Aorta (tissue), 5 donors: ENCODE measurements at places on chromosomes 3 and 15. TPM values are rescaled to one million over a fixed set of nuclear protein-coding genes. Genes with fewer than 3 reads are reported as not detected.

GOLGA6A gene
- not detected for total RNA-seq

EOMES gene
- 0.36 TPM for total RNA-seq

PLIN1 gene
- 3.0 TPM for total RNA-seq

DISP2 gene
- 0.49 TPM for total RNA-seq

AMT gene
- 3.6 TPM for total RNA-seq

FBXW12 gene
- total RNA-seq, result not detected

GP5 gene
- total RNA-seq, result 0.33 TPM

CCDC191 gene
- 8.6 TPM for total RNA-seq

FOXB1 gene
- not detected for total RNA-seq

GPR62 gene
- not detected for total RNA-seq

REC114 gene
- not detected for total RNA-seq

CSTA gene
- total RNA-seq, result 3.6 TPM

SPINK8 gene
- total RNA-seq, result not detected

ADCY5 gene
- total RNA-seq, result 65.5 TPM

PROK2 gene
- total RNA-seq, result 3.8 TPM

FBXO40 gene
- total RNA-seq, result not detected

UBL7 gene
- 25.1 TPM for total RNA-seq

CACNA2D3 gene
- 2.4 TPM for total RNA-seq

RFX7 gene
- total RNA-seq, result 22.1 TPM

CPLX3 gene
- not detected for total RNA-seq

CEMIP gene
- 7.5 TPM for total RNA-seq

BFSP2 gene
- total RNA-seq, result not detected

RBM5 gene
- 151 TPM for total RNA-seq

DGKG gene
- total RNA-seq, result 12.8 TPM

RSRC1 gene
- total RNA-seq, result 30.7 TPM

FETUB gene
- not detected for total RNA-seq

CSPG4 gene
- 86.8 TPM for total RNA-seq

COL6A6 gene
- 0.09 TPM for total RNA-seq

IMP3 gene
- total RNA-seq, result 46.1 TPM

GOLGA8J gene
- not detected for total RNA-seq

ZNF620 gene
- total RNA-seq, result 5.1 TPM

GP9 gene
- total RNA-seq, result not detected

MTMR10 gene
- 35.0 TPM for total RNA-seq

PYGO1 gene
- 10.9 TPM for total RNA-seq

LAMB2 gene
- total RNA-seq, result 362 TPM

DAPK2 gene
- 6.0 TPM for total RNA-seq

IGSF11 gene
- 0.75 TPM for total RNA-seq

PLCL2 gene
- 10.5 TPM for total RNA-seq

OR5H1 gene
- not detected for total RNA-seq

SLC22A14 gene
- 0.49 TPM for total RNA-seq

LOXL1 gene
- total RNA-seq, result 115 TPM

RPS17 gene
- 1,110 TPM for total RNA-seq

UROC1 gene
- not detected for total RNA-seq

NCEH1 gene
- total RNA-seq, result 12.5 TPM

TGM5 gene
- total RNA-seq, result not detected

SERINC4 gene
- total RNA-seq, result not detected
